ENCODE measurements at places on chromosomes 2 and 18.

DNA sequence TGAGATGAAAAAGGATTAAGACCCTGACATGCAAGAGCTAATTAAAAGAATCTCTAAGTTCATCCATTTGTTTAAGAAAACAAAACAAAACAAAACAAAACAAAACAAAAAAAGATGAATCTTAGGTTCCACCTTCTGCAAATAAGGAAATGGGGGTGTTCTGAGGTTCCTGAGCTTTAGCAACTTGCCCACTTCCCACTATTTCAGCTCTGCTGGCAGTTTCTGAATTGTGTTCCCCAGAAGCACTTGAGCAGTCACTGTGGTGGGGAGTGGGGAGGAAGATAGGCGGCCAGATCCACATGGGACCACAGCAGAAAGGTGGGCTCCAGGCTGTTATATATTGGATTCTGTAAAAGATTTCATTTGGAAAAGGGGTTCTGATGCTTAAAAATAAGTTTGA, 20.3 kb downstream of the INO80C start:
- DNase-seq = no peak

GRCh38 chr2:151033271-151034248, 228.1 kb downstream of the RBM43 start:
- DNase-seq = no peak

- no peak for DNase-seq
Measured at GRCh38 chr18:1930291-1931270, 640.7 kb downstream of the METTL4 start.

- no peak for DNase-seq
Measured at GRCh38 chr2:236766850-236767249, 197.2 kb downstream of the ACKR3 start.

DNA sequence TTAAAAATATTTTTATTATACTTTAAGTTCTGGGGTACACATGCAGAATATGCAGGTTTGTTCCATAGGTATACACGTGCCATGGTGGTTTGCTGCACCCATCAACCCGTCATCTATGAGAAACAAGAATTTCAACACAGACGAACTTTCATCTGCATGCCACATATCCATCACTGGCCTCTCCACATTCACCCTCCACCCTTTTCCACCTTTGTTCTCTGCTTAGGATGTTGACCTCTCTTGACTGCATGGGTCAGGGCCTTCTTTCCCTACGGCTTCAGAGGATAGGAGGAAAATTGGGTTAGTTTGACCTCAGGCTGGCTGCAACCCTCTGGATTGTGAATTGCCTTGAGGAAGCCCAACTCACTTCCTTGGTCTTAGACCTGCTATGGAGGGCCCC, 260.9 kb downstream of the MREG start:
- no peak for DNase-seq

DNA sequence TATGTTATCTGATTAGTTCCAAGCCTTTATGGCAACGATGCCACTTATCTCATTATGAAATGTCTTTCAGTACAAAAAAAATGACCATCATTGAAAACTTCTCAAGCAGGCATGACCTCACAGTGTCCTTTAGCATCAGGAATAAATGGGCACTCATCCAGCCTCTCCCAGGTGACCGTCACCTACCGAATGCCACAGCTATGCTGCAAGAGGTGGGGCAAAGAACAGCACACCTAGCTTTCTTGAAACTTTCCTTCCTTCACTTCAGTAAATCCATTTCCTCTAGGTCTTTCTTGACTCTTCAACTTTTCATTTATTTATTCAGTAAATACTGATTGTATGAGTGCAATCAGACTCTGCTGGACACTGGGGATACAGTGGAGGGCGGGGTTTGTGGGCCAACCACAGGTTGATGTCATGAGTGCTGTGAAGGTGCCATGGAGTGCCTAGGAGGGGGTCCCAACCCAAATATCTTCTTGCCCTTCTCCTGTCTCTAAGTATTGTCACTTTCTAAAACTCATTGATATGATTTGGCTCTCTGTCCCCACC, 54.3 kb upstream of the HK2 start:
- DNase-seq = no peak
